Activated T-helper 1 cell treated with anti-CD3 and anti-CD28 coated beads, Interleukin-2, amount 50 U/mL, for 16 hours (primary cell): ENCODE measurements at places on chromosomes 1 and 21.

- no peak for DNase-seq
These were observed 176.7 kb downstream of the LYPLAL1 start for GRCh38 chr1:219350172-219350931.

DNA sequence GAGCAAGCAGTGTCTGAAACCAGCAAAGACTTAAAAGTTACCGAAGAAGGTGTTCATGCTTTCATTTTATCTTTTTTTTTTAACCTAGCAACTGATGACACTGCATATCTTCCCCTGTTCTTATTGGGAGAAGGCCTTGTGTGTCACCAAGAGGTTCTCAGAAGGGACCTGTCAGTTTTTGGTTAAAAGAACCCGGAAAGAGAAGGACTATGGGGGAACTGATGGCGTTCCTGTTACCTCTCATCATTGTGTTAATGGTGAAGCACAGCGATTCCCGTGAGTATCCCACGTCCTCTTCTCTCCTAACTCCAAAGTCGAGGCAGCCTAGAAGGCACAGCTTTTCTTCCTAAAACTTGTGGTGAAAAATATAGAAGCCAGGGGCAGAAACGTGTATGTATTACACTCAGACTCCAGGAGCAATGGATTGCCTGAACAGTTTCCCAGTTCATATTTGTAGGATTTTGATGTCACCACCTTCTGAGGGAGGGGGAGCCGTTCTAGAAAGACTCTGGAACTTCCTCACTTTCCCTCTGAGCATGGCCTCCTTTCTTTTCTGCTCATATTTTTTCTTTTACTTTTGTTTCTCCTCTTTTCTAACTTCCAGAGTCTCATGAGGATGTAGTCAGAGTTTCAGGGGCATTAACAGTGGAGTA is at the start of gene MR1:
TSS of gene MR1 (plus strand) at position 185 of the 653 bp plus-strand sequence. CDS start at position 210, 25 bp downstream.
- DNase-seq = no peak

DNA sequence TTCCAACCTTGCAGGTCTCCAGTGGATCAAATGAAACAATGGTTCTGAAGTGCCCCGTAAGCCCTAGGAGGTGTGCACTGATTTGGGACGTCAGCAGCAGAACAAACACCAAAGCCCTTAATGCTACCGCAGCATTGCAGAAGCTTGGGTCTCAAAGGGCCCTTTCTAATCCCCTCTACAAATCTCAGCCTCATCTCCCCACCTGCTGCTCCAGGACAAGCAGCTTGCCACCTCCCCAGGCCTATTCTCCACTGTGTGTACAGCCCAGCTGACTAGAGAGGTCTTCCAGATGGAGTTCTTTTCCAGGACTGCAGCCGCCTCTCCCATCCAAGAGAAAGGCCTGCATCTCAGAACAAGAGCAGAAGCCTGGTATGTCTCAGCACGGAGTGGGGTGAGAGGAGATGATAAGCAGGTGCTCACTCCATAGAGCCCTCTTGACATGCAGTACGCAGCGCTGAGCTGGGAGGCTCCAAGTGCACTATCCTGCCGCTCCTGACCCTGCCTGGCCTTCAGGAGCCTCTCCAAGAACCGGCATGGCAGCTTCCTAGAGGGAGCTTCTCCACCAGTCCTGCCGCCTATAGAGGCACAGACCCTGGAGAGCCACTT is 46.3 kb downstream of the MRPL37 start:
- DNase-seq = no peak

GRCh38 chr1:227728059-227728891 is 6.8 kb downstream of the JMJD4 start:
- peak; percentile 52 for DNase-seq

- no peak for DNase-seq
These were observed 338.2 kb downstream of the ASTN1 start for GRCh38 chr1:176826265-176826664.

DNA sequence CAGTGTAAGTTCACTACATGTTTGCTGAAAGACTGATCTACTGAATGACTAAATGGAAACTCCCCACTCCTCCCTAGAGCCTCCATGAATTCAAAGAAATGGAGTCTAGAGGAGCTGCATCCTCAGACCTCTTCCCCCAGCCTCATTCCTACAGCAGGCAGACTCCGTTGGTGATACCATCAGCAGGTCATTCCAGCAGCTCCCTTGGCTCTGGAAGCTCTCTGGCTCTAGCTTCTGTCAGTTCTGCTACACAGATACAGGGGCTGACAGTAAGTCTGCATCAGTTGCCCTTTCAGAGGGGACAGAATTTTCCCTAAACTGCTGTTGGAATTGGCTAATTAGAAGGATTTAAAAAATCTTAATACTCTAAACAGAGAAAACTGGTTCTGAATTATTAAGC is 31.7 kb upstream of the DMRTA2 start:
- no peak for DNase-seq

DNA sequence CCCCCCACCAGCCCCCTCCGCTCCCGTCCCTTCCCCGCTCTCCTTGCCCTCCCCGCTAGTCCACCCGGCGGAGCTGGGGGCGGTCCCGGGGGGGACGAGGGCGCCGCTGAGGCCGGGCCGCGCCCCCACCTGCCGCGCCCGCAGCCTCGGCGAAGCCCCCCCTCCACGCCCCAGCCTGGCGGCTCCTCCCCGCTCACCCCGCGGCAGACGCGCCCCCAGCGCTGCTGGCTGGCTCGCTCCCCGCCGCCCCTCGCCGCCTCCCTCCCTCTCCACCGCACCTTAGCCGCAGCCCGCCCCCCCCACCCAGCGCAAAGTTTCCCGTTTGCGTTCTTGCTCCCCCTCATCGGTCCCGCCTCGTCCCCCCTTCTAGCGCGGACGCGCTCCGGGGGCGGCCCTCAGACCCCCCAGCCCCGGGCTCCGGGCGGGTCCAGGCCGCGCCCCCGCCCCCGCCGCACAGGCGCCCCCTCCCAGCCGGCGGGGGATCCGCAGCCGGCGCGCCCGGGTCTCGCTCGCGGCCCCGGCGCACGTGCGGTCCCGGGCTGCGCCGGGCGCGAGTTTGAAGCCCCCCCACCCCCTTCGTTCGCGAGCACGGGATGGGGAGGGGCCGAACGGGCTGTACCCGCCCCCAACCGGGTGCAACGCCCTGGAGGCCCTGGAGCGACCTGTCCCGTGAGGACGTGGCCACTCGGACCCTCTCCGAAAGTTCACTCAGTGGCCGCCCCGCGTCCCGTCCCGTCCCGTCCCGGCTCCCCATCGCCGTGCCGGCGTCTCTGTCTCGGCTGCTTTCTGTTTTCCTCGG is 623 bp downstream of the PTPRF start:
- no peak for DNase-seq

- DNase-seq = peak; percentile 44
These were observed 7.3 kb downstream of the GNG4 start for GRCh38 chr1:235642011-235642942.

GRCh38 chr1:186465946-186466345 is 5.0 kb upstream of the PDC start:
- no peak for DNase-seq

- no peak for DNase-seq
These were observed 123.9 kb downstream of the LHX4 start for GRCh38 chr1:180353945-180354344.

GRCh38 chr1:225777583-225778336 is at the start of gene SRP9:
SRP9 (plus strand) TSS chr1:225777826; CDS start chr1:225777941, 115 bp downstream.
- DNase-seq = peak; percentile 98

DNA sequence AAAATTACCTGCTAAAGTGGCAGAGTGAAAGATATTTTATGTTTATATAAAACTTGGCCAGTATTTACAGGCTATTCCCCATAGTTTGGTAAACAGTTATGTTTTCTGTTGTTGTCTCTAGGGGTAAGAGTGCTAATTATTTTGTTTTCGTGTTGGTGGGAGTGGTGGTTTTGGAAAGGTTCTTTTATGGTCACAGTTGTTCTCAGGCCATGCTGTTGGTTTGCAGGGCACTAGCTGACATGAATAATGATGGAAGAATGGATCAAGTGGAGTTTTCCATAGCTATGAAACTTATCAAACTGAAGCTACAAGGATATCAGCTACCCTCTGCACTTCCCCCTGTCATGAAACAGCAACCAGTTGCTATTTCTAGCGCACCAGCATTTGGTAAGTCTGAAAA is 92.5 kb downstream of the ITSN1 start:
- no peak for DNase-seq

DNA sequence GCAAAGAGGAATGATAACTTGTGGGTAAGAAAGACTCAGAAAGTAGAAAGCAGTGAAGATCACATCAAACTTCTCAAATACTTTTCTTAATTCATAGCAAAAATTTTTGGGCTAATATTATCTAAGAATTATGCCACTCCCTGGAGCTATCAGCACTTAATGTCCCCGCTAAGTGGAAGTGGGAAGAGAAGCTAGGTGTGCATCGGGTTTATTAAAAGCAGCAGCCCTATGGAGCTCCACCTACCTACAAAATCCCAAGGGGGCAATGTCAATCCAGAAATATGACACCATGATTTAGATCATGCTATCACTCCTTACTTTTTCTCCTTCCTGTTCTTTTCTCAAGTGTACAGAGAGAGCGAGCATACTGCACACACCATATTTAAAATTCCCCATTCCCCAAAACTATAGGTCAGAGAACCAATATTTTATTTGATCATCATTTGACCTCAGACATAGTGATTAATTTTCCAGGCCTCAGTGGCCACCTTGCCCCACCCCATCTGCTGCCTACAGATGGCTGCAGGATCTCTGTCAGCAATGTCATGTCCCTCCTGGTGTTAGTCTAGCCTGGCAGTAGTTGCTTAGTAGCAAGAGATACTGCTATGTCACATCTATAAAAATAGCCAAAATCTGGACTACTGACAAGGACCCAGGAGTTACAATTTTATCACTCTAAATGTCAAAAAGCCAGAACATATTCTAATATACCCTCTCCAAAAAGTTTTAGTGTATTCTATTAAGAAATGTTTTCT is 66.6 kb downstream of the MAP3K21 start:
- no peak for DNase-seq

DNA sequence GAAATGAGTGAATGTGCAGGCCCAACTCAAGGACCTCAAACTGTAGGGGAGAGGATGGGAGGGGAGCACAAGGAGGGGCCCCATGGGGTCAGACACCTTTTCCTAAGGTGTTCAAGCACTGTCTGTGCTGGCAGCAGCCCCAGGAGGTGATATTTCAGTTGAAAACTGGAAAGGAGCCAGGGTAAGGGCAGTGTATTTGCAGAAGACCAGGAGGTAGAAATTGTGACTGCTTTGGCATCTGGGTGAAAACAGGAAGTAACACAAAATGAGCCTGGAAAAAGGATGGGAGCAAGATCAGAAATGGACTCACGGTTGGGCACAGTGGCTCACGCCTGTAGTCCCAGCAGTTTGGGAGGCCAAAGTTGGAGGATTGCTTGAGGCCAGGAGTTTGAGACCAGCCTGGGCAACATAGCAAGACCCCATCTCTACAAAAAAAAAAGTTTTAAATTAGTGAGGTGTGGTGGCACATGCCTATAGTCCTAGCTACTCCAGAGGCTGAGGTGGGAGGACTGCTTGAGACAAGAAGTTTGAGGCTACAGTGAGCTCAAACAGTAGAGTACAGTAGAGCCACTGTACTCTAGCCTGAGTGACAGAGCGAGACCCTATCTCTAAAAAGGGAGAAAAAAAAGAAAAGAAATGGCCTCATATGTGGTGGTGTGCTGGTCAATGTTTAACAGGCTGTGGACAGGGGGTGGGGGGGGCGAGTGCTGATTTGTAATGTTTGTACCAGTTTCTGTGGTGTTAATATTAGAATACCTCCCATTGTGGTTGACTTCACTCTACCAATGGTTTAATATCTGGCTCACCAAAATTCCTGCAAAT is 76.2 kb upstream of the ANGPTL1 start:
- DNase-seq = no peak

DNA sequence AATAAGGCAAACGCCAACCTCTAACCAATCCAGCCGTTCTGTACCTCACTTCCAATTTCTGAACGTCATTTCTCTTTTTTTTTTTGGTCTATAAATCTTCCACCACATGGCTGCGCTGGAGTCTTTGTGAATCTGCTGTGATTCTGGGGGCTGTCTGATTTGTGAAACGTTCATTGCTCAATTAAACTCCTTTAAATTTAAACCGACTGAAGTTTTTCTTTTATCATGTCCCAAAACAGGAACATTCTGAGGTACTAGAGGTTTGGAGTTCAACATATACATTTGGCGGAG is 65.5 kb upstream of the BACH1 start:
- DNase-seq = no peak

GRCh38 chr1:85502171-85502570 is 37.2 kb upstream of the DDAH1 start:
- DNase-seq = no peak

- DNase-seq = no peak
These were observed 83.9 kb downstream of the MAST2 start for GRCh38 chr1:45887156-45887842.

DNA sequence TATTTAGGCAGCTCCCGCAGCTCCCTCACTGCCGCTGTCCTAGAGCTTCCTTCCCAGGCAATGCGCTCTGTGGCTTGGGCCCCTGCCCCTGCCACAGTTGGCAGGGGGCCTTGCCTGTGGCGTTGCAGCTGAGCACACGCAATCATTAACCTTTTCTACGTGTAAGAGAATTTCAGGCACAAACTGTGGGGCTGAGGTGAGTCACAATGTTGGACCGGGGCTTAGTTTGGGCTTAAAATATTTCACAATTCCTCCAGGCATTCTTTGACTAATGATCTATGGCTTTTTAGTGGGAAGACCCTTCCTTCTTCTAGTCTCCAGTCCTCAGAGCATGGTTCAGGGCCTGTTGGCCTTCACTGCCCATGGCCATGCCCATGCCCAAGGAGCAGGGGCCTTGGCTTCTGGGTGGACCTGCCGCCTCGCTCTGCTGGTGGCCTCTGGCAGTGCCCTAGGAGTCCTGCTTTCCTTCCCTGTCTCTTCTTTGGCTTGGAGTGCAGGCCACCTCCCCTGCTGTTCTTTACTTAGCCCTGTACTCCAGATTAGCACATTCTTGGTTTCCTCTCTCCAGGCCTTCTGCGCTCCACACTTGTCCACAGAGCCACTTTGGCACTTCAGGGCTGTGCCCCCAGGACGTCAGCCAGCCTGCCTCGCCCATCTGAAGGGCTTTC is 39.2 kb downstream of the MAPKAPK2 start:
- no peak for DNase-seq

- no peak for DNase-seq
These were observed 2.5 kb downstream of the PRKACB start for GRCh38 chr1:84146411-84147032.

DNA sequence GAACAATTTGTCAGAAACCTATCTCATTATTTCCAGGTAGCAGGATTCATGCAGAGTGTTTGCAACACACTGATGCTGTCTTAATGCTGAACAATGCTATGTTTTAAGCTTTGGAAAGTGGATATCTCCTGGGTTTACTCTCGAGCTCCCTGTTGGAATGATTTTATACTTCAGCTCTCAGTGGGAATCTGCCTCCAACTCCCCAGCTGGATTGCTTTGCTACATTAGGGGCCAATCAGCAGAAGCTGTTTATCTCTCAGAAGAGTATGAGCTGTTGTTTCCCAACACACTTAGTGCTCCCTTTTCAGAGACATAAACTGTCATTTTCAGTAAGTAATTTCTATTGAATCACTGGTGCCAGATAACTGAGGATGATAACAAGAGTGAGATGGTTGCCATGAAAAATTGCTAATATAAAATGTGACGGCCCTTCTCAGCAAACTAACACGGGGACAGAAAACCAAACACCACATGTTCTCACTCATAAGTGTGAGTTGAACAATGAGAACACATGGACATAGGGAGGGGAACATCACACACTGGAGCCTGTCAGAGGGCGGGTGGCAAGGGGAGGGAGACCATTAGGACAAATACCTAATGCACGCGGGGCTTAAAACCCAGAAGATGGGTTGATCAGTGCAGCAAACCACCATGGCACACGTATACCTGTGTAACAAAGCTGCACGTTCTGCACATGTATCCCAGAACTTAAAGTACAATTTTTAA is 265.9 kb upstream of the RUNX1 start:
- no peak for DNase-seq

- DNase-seq = no peak
These were observed 142.5 kb downstream of the DHRS3 start for GRCh38 chr1:12475530-12475934.

GRCh38 chr21:29308456-29308783 is 9.7 kb downstream of the BACH1 start:
- DNase-seq = no peak
